ENCODE measurements at places on chromosomes 13 and 19.

GRCh38 chr13:21980049-21980448 is 309.2 kb downstream of the FGF9 start:
- no peak for DNase-seq

GRCh38 chr13:30739761-30740642 is 4.7 kb downstream of the ALOX5AP start:
- peak; percentile 51 for DNase-seq

DNA sequence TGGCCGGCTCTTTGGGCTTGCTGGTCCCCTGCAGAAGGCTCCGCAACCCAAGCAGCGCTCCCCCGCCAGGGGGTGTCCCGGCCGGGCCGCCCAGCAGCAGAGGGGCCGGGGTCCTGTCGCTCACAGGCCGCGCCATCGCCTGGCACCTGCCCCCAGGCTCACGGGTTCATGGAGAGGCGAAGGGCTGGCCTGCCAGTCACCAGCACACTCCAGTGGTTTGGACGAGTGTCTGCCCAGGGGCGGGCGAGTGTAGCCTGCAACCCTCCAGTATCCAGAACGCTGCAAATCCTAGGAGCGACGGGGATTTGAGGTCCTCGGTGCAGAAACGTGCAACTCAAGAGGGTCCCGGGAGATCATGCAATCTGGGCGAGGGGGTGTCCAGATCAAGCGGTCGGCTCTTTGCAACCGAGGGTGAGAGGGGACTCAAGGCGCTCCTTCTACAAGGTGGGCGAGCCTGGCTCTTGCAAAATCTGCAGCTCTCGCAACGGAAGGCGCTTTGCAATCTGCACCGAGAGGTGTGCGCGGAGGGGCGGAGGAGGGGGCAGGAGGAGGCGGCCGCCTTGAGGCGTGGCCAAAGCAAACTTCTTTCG is at the start of gene DBP:
Gene DBP (minus strand): TSS at position 521 of the 590 bp plus-strand sequence. CDS start 385 bp downstream, at position 136.
- peak; percentile 63 for DNase-seq

DNA sequence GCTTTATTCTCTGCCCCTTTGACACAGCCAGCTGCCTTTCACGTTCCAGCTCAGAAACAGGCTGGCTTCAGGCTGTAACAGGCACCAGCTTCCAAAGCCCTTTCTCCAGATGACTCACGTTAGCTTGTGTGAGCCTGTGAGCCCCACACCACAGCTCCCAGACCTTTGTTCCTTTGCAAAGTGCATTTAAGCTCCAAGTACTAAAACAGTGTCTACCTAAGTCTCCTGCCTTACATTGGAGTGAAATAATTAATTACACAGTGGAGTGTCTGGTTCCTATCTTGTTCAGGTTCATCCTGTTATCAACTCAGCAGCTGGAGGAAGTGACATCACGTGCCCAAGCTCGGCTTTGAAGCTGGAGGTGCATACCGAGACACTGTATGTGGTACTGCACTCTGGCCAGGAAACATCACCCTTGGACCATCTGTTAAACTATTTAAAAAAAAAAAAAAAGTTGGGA is 475.8 kb downstream of the FOXO1 start:
- DNase-seq: no peak

GRCh38 chr13:60230593-60230992 is 66.9 kb upstream of the DIAPH3 start:
- DNase-seq: no peak

GRCh38 chr13:35157143-35157755 is 215.2 kb downstream of the NBEA start:
- DNase-seq: peak; percentile 63

DNA sequence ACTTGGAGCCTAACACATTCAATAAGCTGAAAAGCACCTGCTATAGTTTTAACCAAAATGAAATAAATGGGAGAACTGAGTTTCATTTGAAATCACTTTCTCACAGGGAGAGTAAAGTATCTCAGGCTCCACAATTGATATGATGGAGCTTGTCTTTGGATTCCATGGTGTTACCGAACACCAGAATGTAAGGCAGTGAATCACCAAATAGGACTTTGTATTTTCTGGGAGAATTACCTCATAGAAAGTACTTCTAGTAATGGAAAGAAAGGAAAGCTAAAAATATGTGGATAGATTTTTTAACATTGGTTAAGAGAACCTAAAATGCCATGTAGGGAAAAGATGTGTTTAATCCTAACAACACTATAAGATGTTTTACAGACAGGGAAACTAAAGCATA is 123.6 kb downstream of the NALCN start:
- DNase-seq: no peak

GRCh38 chr13:103960001-103960400 is 893.8 kb upstream of the SLC10A2 start:
- no peak for DNase-seq

DNA sequence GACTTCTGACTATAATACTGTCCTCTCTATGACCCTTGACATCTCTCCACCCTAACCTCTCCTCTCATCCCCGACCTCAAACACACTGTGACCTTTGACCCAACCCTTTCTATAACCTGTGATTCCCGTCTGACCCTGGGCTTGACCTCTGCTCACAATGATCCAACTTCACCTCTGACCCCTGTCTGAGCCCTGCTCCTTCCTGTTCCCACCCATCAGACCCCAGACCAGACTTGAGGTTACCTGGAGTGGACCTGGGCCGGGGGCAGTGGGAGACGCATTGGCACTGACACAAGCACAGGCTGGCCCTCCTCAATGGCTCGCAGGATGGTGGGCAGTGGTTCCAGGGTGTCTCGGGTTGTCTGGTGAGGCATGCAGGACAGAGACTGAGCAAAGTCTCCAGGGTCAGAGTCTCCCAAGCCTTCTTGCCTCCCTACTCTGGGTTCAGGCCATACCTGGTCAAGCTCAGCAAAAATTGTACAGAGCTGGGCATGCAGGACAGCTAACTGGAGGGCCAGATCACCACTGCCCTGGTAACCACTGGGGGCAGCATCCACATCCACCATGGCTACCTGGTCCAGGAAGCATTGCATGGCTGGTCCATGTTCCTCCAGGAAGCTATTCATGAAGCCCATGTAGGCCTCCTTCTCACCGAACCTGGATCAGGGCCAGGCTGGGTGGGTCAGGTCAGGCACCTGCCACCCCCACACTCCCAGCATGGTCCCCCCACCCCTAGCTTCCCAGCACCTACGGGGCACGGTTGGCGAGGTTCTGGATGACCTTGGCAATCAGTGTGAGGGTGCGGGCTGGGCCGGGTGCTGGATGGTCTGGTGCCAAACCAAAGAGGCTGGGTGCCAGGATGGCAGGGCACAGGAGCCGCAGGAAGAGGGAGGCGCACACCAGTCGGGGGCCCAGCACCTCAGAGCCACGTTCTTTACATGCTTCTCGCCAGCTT is 4.4 kb upstream of the WIZ start:
- no peak for DNase-seq

GRCh38 chr13:24038405-24038804 is 122.1 kb upstream of the SPATA13 start:
- DNase-seq: no peak

Data from suppressor macrophage (primary cell).